ENCODE measurements at places on chromosomes 4 and X. TPM values are rescaled to one million over a fixed set of nuclear protein-coding genes. Genes with fewer than 3 reads are reported as not detected.

PRSS48 gene
- not detected for total RNA-seq

UNC5C gene
- 3.9 TPM for total RNA-seq

GRCh38 chr4:81573840-81574239 is 102.1 kb upstream of the RASGEF1B start:
- H3K36me3 ChIP-seq: no peaks in the 10 kb centered on the region
- no peaks in the 10 kb centered on the region for H3K27me3 ChIP-seq
- no peaks in the 10 kb centered on the region for H3K4me1 ChIP-seq
- no peak for DNase-seq
- no peak overlapping the region for H3K4me3 ChIP-seq

GRCh38 chr4:21117541-21118180 is 417.4 kb downstream of the PACRGL start:
- H3K27ac ChIP-seq: no peak overlapping the region
- no peaks in the 10 kb centered on the region for H3K36me3 ChIP-seq
- no peak for DNase-seq
- no peak overlapping the region for H3K4me3 ChIP-seq

DNA sequence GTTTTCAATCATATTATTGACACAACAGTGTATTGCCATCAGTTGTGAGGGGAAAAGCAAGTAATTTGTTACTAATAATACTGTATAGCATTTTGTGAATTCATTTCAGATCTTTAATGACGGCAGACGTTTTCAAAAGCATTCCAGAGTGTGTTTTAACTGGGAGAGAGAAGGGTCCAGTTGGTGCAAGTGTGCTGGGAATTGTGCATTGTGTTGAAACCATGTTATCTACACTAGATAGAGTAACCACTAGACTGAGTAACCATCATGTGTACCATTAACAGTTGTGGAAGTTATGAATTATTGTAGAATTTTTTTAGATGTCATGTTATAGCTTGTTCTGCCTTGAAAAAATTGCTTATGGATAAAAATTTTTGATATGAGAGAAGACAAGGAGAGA is 104.5 kb upstream of the VEGFC start:
- no peak overlapping the region for H3K4me3 ChIP-seq
- no peaks in the 10 kb centered on the region for H3K27me3 ChIP-seq
- no peaks in the 10 kb centered on the region for H3K36me3 ChIP-seq
- H3K27ac ChIP-seq: no peak overlapping the region

DNA sequence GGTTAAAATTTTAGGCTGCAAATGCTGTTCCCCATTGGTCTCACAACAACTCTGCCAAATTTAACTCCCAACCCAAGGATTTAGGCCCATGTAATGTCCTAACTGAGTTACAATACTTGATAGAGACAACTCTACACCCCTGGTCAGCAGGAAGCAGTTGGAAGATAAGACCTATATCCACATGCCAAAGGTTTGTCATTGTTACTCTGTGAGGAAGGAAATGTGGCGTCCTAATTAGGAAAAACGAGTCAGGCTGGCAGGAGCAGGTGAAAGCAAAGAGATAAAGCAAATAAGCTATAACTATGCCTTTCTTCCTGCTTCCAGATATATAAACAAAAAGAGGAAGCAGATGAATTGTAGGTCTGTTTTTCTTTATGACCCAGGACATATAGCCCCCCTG is 69.1 kb downstream of the SPIN4 start:
- H3K4me3 ChIP-seq: no peak overlapping the region
- H3K4me1 ChIP-seq: no peaks in the 10 kb centered on the region
- H3K27me3 ChIP-seq: no peaks in the 10 kb centered on the region
- H3K36me3 ChIP-seq: no peaks in the 10 kb centered on the region
- DNase-seq: no peak
